ENCODE measurements at places on chromosomes 3 and 15. TPM values are rescaled to one million over a fixed set of nuclear protein-coding genes. Genes with fewer than 3 reads are reported as not detected.

Gene CCR2
- 2.1 TPM for polyA plus RNA-seq

DNA sequence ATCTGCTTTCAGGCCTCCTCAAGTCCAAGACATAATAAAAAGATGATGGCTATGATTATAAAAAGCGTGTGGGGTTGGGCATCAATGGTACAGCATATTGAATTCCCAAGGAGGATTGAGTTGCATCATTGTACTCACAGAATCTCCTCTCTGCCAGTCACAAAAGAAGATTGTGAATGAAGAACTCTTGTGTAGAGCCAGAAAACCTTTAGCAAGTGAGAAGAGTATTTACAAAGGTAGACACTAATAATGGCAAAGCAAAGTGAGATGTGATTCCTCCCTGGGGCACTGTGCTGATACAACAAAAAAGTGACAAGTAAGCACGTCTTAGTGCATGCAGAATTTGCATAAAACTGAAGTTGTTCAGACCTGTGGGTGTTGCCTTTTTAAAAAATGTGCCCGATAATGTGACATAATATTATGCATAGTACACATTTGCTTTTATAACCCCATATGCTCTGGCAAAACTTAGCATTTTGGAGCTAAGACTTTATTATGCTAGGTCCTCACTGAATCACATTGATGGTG, 291.2 kb upstream of the TBC1D5 start:
- DNase-seq: no peak

Gene TMEM43
- 6.0 TPM for polyA plus RNA-seq

DNA sequence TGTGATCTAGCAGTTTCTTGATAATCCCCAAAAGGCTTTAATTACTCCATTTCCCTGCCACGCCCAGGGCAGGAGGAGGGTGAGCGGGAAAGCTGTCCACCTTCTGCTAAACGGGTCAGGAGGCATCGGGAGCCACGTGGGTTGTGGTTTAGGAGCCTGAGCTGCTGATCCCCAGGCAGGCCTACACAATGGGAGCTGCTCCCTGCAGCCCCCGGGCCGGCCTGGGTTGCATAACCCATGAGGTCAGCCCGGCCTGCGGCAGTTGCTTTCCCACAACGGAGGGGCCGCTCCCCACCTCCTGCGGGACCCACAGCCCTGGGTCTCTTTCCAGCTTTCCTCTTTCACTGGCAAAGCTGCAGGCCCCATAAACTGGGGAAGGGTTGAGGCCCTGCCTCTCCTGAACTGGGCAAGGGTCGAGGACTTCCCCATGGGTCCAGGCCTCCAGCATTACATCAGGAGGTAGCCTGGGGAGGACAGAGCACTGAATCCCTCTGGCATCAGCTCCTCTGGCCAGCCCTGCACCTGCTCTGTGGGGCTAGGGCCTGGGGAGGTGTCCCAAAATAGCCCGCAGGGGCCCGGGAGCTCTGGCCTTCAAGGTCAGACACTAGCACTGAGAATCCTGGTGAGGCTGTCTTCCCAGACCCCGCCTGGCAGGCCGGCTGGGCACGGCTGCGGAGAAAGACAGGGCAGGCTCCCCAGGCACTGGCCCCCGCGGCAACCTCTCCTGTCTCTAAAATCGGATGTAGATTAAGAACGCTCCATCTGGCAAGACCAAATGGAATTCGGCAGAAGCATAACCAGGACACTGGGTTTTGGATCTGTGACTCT, 47.3 kb downstream of the ZDHHC19 start:
- DNase-seq: no peak

Gene PRTG
- 0.42 TPM for polyA plus RNA-seq

- no peak for DNase-seq
Measured at GRCh38 chr3:136728918-136729317, 23.3 kb downstream of the STAG1 start.

DNA sequence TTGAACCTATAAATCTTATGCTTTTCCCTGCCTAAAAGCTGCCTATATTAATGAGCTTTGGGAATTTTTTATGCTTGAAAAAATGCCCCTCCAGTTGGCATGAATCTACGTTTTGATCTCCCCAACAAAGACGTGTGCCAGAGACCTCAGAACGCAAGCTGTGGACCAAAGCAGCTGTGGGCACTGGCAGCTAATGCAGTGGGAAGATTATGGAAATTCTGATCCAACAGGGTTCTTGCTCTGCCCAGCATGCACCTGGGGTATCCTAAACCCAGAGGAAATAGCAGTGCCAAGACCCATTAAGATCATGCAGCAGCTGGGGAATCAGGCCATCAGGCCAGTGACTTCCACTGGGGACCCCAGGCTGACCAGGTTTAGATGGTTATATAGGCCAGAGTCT, 423.0 kb downstream of the ZBBX start:
- DNase-seq: no peak

DNA sequence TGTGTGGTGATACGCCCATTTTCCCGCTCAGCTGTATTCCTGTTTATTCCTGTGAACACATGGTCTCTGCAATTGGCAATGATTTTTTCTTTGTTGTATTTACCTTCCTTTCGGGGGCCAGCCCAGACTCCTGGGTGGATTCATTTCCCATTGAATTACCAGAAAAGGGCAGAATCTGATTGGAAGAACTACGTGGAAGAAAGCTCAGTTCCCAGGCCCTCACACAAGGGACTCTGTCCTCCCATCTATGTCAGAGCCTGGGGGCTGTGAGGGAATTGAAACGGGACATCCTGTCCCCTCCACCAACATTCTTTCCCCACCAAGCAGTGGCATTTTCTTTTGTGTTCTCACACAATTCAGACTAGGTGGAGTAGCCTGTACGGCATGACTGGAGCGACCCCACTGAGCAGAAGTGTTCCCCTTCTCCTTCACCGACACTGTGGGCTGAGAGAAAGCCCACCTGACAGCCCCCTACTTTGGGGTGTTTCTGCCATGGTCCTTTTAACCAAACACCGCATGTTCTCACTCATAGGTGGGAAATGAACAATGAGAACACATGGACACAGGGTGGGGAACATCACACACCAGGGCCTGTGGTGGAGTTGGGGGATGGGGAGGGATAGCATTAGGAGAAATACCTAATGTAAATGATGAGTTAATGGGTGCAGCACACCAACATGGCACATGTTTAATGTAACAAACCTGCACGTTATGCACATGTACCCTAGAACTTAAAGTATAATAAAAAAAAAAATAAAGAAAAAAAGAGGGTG, 32.1 kb upstream of the RFTN1 start:
- DNase-seq: no peak

Data from sigmoid colon (tissue), 7 donors.